NCI-H510A treated with DMSO at 0.1 percent for 48 hours (cell line): ENCODE measurements at places on chromosomes 6 and 20.

- DNase-seq: no peak
These were observed 98.8 kb upstream of the BEND6 start for GRCh38 chr6:56856036-56856580.

- DNase-seq: no peak
These were observed 155.0 kb upstream of the SNX9 start for GRCh38 chr6:157668009-157668401.

DNA sequence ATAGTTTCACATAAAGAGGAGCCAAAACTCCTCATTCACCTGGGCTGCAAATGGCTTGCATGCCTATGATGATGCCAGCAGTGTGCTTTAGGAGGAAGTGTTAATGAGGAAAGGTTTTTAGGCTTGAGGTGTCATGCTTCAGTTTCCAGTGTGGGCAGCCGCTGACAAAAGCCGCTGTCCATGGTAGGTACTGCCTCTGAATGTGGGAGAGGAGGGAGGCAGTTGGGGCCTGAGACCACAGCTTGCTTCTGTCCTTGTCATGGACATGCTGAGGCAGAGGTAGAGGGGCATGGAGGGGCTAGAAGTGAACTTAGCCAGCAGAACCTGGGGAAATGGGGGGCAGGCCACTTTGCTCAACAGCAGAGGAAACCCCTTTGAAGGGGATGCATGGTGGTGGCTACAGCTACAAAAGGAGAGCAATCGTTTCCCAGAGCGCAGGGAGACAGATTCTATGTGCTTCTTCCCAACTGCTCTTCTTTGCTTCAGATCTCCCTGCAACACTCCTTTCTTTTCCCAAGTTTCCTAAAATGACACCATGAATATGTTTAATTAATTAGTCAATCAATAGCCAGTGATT is 372.1 kb upstream of the CNR1 start:
- DNase-seq: no peak

DNA sequence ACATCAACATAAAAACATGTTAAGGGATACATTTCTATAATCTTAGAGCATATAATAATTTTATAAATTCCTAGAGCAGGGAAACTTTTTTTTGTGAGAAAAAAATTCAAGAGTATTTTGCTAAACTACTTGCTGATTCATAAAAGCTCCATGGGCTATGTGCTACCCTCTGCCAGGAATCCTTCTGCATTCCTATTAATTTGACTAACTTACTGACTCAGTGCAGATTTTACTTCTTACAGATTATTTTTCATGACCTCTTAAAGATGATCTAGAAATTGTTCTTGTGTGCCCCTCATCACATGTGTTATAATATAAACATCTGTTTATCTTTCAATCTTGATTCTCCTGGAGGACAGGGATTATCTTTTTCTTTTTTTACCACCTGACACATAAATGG is 5.7 kb downstream of the VTA1 start:
- DNase-seq: no peak

GRCh38 chr6:9398767-9399373 is 963.5 kb upstream of the SLC35B3 start:
- DNase-seq: no peak

DNA sequence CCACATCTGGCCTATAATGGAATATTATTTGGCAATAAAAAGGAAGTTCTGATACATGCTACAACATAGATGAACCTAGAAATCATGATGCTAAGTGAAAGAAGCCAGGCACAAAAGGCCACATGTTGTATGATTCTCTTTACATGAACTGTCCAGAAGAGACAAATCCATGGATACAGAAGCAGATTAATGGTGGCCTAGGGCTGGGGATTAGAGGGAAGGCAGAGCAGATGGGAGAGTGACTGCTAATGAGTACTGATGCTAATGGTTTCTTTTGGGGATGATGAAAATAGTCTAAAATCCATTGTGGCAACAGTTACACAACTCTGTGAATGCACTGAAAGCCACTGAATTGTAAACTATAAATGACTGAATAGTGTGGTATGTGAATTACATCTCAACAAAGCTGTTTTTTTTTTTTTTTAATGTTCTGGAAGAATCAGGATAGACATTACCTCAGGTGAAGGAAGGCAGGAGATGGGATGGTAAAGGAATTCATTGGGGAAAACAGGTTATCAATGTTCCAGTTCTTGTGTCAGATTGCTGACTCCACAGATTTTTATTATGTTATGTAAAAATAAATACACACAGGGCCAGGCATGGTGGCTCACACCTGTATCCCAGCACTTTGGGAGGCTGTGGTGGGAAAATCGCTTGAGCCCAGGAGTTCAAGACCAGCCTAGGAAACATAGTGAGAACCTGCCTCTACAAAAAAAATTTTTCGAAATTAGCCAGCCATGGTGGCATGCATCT is 8.9 kb upstream of the SOX12 start:
- no peak for DNase-seq

DNA sequence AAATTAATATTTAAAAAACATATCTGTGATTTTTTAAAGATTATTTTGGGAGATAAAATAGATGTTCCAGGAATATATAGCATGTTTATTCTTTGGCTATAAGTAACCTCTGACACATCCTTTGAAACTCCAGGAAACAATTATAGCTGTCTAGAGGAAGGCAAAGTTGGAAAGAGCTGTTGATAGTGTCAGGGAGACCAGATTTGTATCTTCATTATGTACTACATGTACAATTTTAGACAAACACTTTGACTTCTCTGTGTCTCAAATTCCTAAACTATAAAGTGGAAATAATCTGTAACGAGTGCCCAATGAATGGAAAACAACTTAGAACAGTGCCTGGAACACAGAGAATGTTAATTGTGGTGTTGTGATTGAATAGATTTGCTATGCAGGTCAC is 25.6 kb upstream of the ADGRG6 start:
- DNase-seq: no peak

DNA sequence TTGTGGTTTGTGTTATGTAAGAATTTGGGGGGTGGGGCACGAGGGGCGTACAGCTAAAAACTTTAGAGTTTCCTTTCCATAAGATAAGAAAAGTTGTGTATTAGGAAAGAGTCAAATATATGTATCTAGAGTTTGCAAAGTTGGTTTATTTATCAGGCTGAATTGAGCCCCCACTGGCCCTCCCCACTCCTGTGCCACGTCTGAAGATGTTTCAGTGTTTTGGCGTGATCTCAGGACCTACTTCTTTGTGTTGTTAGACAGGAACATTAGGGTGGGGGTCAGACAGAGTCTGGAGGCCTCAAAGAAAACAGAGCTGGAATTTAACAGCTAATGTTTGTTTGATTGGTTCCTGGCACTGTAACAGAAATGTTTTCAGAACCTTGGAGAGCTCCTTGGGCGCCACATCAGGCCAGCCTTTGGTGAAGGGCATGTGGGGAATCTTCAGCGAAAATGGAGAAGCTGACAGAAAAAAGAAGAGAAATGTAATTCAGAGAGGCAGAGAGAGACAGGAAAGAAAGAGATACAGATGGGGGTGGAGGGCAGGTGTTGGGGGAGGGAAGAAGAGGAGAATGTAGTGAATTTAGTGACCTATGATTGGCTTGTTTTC is 674 bp downstream of the NRSN1 start:
- DNase-seq: no peak

GRCh38 chr6:79334674-79335073 is 100.2 kb upstream of the HMGN3 start:
- DNase-seq: no peak

DNA sequence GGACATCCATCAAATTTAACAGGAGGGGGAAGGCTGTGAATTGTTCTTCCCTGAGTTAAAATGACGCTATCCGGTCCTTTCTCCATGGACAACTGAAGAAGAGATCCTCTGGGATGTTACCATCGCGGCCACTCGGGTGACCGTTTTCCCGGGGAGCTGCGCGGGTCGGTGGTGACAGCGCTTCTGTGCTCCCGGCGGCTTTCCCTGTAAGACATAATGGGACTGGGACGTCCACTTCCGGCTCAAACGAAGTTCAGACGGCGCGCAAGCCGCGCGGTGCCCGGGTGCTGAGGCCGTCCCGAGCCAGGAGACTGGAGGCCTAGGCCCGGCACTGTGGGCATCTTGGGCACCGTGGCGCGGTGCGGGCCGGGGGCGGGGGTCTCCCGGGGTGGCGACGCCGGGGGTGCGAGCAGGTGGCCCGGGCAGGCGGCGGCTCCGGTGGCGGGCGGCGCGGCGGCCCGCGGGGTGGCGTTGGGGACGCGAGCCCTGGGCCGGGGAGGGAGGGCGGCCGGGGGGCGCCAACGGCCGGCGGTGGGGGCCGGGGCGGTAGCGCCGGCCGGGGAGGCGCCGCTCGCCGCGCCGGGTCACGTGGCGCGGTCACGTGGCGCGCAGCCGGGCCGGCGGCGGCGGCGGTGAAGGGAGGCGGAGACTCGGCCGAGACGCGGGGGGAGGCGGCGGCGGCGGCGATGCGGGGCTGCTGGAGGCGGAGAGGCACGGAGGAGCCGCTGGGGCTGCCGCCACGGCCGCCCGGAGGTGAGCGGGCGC is 63.6 kb downstream of the GTF2H5 start:
- peak; percentile 45 for DNase-seq

- DNase-seq: no peak
These were observed 272.1 kb upstream of the DEFB115 start for GRCh38 chr20:30985386-30985785.

DNA sequence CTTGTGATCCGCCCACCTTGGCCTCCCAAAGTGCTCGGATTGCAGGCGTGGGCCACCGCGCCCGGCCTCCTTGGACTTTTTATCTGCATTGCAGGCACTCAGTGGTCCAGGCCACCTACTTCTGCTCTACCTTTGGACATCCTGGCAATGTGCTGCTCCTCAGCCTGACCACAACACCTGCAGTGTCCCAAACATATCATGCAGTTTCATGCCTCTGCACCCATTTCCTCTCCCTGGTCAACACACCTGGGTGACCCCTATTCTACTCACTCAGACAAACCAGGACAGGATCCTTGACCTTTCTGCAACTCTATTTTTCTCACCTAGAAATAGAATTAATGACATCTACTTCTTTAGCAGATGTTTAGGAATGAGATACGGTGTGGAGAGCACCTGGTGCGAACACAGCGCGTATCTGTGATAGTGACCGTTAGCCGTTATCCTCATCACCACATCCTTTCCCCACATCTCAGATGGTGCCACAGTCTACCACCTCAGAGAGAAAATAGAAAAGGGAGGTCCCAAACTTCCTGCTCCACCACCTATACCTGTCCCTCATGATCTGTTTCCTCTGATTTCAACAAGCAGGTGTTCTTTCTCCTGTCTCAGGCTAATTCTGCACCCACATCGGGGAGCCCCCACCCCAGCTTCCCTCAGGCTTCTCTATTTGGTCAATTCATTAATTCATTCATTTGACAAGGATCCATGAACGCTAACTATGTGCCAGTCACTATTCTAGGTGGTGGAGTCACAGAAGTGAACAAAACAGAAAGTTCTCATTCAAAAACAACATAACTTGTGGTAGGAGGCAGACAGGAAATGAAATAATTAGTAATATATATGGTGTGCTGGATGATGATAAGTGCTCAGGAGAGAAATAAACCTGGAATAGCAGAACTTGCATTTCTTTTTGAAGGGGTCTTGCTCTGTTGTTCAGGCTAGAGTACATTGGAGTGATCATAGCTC is 4.3 kb upstream of the BTN3A2 start:
- DNase-seq: no peak

GRCh38 chr6:81766482-81767069 is 14.1 kb upstream of the TENT5A start:
- peak; percentile 11 for DNase-seq

- DNase-seq: peak; percentile 75
These were observed 203.6 kb upstream of the GMDS start for GRCh38 chr6:2448826-2449571.

- no peak for DNase-seq
These were observed at the start of gene NOTCH4 for GRCh38 chr6:32223258-32224235. Gene NOTCH4, minus strand, starts transcription at chr6:32224067. Its CDS starts 139 bp downstream, at chr6:32223928.

DNA sequence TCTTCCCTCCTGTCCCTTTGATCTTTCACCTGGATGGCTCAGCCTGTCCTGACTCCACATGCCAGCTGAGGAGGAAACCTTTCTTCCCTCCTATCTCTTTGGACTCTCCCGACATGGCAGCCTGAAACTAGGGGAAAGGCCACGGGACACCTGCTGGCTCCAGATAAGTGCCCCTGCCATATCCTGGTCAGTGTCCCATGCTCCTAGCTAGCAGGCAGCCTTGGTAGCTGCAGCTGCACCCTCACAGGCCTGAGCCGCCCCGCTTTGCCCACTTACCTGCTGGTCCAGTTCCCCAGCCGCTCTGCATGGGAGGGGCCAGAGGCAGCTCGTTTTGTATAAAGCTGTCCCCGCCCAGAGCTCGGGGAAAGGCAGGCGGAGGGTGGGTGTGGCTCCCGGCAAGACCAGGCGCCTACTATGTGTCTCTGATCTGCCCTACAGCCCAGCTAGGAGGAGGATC is 7.4 kb upstream of the SLC52A3 start:
- DNase-seq: no peak

DNA sequence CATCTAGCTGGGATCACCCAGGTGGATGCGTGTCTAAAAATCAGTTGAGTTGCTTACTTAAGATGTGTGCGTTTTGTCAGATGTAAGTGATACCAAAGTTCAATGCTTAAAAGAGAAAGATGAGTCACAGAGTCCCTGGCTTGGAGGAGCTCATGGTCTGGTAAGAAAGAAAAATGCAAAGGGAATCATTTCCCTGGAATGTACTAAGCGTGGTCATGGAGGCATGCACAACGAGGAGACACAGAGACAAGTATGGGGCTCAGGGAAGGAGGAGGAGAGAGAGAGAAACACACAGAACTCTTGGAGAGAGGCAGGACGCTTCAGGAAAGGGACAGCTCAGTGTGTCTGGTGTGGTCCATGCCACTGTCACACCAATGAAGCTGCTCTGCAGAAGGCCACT is 186.9 kb upstream of the GMDS start:
- DNase-seq: no peak

DNA sequence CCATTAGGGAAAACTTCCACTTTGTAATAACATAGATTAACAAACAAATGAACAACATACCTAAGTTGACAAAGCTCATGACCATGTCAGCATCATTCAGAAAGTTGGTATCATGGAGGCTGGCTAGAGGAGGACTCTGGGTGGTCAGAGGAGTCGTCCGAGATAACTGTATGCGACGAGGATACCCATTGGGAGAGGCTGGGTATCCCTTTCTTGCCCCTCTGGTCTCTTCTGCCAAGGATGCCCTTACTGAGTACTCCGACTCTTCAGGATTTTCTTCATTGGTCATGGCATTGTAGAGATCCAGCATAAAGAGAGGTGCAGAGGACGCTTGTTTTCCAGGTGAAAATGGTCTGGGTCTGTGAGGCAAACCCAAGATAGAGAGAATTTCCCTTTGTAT is 1.1 kb downstream of the BMP5 start:
- peak; percentile 30 for DNase-seq

- peak; percentile 95 for DNase-seq
These were observed at the start of gene GPANK1 for GRCh38 chr6:31664790-31665500. Gene GPANK1, minus strand, starts transcription at chr6:31664997. Its CDS starts 519 bp downstream, at chr6:31664478.
